Stimulated activated CD4-positive, alpha-beta T cell treated with anti-CD3 and anti-CD28 coated beads, Interleukin-1b, Interleukin-23, amount 100 ng/mL, for 1 hour (primary cell): ENCODE measurements at places on chromosomes 13 and 19.
A peak's percentile ranks its signal among the peaks of the same experiment; 100 is the strongest.

DNA sequence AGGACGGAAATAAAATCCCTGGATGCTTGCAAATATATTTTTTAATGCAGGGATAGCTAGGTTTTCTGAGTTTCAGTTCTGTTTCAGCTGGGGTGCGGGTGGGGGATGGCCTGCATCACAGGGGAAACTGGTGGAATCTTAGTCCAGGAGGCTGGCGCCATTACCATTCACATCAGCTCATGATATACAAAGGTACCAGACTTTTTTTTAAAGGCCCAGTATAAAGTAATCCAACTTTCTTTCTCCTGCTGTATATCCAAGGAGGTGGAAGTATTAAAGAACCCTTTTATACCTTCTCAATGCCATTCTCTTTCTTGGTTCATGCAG lies 343.8 kb downstream of the KCNRG start:
- no peak for DNase-seq

DNA sequence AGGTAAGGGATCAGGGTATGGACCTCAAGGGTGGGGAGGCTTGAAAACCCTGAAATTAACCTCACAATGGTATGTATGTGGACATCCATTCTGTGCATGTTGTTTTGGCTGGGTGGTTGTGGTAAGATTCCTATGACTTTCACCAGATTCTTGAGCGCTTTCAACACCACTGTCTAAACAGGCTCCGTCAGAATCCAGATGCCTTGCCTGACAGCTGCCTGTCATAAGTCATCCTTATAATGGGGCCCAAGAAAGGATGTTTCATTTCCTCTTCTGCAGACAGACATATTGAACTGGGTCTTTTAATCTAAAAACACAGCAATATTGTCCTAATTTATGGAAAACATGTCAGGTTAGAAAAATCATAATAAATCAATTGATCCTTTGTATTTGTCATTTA lies 41.3 kb downstream of the ALOX5AP start:
- DNase-seq, result no peak

DNA sequence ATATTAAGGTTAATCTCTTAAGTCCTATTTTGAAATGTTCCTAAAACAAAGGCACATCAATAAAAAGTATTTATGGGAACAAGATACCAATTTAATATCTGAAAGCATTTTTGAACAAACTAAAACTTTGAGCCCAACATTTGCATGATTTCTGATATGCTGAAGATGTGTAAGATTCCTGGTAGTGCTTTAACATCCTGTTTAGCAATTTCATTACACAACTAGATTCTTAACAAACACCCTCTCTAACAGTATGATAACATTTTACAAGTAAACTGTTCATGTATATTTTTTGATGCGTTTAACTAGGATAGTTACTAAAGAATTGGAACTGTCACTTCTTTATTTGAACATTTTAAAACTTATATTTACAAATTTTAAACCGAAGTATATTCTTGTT lies 63.9 kb downstream of the DACH1 start:
- no peak for DNase-seq

DNA sequence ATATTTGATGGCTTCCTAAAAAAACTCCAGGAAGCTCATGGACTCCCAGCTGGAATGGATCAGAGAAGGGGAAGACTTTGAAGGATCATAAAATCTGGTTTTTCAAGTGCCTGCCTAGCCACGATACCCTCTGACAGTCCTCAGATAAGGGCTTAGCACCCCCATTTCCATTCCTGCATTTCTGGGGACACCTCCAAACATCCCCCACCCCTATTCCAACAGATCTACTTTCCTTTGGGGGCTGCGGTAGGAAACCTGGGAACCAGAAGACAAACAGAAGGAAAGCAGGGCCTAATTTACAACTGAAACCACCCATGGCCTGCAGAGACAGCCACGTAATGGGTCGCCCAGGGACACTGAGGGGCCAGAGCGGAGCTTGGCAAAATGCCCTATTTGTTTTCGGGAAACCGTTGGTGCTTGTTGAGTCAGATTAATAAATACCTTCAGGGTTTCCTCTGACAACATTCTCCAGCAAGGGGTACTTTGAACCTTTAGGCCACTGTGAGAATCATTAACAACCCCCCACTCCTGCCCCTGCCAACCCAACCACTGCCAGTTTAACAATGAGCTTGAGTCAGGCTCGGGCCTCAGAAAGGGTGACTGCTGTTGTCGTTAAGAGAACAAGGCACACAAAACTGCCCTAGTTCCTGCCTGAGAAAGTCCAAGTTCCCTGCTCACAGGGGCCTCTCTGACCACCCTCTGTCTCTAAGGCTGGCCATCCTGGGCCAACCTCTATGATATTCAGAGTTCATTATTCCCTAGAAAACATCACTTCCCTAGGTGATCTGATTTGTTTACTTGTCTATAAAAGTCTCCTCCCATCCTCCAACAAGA lies 23.5 kb downstream of the RHPN2 start:
- DNase-seq, result no peak

GRCh38 chr13:102440259-102440936 lies 38.5 kb upstream of the FGF14 start:
- DNase-seq, result no peak

DNA sequence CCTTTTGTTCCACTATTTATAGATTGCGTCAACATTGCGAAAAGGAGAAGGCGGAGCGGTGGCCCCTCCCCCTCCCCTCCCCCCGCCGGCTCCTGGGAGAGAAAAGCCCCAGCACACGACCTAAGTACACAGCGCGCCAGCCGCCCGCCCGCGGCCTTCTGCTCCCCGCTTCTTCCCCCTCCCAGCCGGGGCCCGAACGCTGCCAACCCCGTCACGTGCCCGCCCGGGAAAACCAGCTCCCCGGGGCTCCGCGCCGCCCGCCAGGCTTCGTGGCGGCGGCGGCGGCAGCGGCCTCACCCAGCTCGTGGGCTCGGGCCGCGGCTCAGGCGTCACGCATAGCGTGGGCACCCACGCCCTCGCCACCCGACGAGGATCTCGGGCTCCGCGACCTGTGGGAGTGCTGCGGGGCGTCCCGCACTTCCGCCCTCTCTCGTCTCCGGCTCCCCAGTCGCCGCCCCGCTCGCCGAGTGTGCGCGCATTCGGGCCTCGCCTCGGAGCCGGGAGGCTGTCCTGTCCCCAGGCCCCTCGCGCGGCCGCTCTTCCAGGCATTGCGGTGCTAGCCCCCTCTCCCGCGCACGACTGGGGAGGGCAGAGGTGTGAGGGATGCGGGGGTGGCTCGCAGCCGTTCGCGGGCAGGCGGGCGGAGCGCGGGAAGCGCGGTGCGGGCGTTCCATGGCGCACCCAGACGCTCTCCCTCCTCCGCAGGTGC lies 110.5 kb downstream of the KCNRG start:
- DNase-seq, result peak; percentile 82

GRCh38 chr19:55391191-55391670 lies 5.5 kb downstream of the RPL28 start:
- no peak for DNase-seq

DNA sequence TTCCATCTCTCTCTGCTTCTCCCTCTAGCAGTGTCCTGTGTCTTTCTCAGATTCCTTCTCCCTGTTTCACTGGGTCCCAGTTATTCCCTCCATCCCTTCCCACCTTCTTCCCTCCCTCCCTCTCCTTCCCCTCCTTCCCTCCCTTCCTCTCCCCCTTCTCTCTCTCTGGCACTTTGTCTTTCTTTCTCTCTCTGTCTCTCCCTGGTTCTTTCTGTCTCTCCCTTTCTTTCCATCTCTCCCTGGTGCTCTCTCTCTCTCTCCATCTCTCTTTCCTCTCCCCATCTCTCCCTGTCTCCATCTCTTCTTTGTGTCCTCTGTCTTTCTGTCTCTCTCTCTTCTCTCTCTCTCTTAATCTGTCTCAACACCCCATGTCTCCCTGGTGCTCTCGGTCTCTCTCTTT lies 31.7 kb upstream of the CYP2B6 start:
- DNase-seq, result no peak

DNA sequence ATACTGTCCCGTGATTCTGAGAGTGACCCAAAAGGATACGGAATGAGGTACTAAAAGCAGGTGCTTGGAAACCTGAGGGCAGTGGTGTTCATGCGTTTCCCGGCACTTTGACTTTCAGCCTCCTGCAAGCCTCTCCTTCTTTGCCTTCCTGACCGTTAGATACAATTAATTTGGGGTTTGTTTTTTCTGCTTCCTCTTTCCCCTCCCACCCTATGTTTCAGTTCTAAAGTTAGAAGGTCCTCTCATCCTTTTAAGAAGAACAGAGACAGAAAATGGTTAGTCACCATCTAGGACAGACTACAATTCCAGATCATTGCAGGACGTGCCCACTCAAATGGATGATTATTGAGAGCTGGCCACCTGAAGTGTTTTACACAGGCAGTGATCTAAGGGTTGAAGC lies 1.8 kb upstream of the LILRB4 start:
- no peak for DNase-seq

GRCh38 chr13:38542601-38543000 lies 144.3 kb upstream of the FREM2 start:
- DNase-seq, result no peak

DNA sequence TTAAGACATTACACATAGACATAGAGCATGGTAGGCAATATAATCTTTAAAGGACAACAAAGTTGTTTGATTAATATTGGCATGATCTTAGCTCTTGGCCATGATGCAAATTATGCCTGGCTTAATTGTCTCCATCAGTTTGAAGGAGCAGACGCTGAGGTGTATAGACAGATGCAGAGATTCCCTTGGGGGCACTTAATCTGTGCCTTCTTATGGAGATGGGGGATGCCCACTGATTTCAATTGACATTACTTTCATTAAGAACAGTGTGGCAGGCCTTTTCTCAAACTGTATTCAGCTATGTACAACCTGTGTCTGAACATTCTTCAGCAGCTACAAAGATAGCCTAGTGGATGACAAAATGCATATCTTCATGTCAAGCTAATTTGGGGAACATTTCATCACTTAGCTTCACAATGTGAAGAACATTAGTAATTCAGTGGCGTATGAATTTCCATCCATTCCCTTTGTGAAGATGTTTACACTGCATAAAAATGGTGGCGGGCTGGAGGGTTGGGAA lies 85.3 kb upstream of the MYCBP2 start:
- no peak for DNase-seq

DNA sequence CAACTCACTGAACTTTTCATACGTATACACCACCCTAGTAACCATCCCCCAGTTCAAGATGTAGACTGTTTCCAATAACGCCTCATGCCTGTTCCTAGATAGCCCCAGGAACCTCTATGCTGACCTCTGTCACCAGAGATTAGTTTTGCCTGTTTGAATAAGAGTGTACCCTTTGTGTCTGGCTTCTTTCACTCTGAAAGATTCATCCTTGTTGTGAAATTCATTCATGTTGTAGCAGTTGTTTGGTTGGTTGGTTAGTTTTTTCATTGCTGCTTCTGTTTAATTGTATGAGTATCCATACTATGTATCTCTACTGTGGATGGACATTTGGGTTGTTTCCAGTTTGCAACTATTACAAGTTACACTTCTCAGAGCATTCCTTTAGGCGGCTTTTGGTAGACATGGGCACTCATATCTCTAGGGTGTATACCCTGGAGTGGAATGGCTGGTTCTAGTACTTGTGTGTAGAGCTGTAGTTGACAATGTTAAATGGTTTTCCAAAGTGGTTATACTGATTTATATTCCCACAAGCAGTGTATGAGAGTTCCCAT lies 1.6 kb downstream of the RNASEH2B start:
- no peak for DNase-seq

DNA sequence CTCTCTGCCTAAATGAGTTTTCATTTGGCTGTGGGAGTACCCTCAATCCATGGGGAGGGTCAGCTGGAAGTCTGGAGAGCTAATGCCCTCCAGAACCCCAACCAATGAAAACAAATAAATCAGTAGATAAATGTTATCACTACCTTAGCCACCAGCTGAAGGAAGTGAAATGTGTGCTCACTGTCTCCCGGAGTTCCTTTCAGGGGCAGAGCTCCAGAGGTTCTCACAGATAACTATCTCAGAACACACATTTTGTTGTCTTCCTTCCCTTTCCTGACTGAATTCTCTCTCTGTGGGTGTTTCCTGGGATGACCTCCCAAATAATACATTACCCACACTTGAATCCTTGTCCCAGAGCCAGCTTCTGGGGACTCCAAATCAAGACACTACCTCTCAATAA lies 779.6 kb downstream of the DIAPH3 start:
- no peak for DNase-seq

DNA sequence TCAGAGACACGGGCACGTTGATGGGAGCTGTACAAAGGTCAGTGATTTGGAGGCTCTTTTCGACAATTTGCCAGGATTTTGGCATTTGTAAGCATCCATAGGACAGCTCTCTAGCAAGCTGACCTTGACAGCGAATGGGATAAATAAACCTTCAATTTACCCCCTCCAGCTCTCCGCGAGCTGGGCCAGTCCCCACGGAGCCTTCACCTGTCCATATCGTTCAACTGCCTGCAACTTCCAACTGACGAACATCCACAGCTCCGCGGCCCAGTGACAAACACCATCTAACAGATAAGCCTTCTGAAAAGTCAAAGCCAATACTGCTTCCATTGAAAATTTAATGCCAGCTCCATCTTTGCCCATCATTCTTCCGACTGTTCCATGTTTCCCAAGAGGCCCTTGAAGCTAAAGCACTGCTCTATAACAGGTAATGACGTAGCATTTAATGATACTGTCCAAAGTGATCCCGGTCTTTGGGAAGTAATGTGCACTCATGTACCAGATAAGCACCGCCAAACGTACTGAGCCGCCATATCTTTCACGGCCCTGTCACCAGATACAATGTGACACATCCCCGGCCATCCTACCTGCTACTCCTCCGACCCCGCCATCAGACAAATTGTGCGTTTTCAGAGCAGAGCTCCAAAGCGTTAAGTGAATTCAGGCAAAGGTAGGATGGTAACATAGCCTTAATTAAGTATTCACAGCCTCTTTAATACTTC lies 365.3 kb upstream of the ZNF507 start:
- DNase-seq, result no peak

DNA sequence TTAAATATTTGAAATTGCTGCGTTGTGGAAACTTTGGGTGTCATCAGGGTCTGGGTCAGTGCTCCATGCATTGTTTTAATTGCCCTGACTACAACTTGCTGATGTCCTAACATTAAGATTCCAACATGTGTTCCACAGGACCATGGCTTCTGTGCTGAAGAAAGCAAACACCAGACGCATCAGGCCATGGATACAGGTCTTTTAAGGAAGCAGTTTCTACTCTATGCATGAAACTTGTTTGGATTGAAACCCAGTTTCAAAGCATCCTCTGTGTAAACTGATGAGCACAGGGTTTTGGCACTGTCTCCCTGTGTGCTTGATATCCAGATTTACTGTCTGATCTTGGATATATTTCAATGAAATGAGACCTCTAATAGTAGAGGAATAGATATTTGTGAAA lies 328.4 kb upstream of the SLC10A2 start:
- DNase-seq, result no peak

- DNase-seq, result no peak
Measured at GRCh38 chr19:57421037-57421436, 10.1 kb downstream of the ZNF17 start.

GRCh38 chr13:72570019-72570418 lies 157.4 kb downstream of the MZT1 start:
- DNase-seq, result no peak

- no peak for DNase-seq
Measured at GRCh38 chr19:34497112-34497805, 15.7 kb downstream of the WTIP start.

GRCh38 chr13:110246530-110246929 lies 60.4 kb downstream of the COL4A1 start:
- no peak for DNase-seq
